CD4-positive, CD25-positive, alpha-beta regulatory T cell (primary cell): ENCODE measurements at places on chromosomes 2 and 18.

- DNase-seq = no peak
Observed at GRCh38 chr2:219542931-219543595, 546 bp downstream of the CHPF start.

- no peak for DNase-seq
Observed at GRCh38 chr2:172442072-172442895, 14.9 kb downstream of the ITGA6 start.

- DNase-seq = no peak
Observed at GRCh38 chr2:239236043-239236807, 164.6 kb downstream of the HDAC4 start.

- DNase-seq = no peak
Observed at GRCh38 chr2:20438334-20439192, 8.3 kb upstream of the RHOB start.

GRCh38 chr2:220228310-220229006 is 601.0 kb downstream of the SLC4A3 start:
- no peak for DNase-seq

GRCh38 chr2:63820969-63821368 is 20.7 kb upstream of the UGP2 start:
- no peak for DNase-seq

- no peak for DNase-seq
Observed at GRCh38 chr18:63683152-63683551, 19.6 kb upstream of the SERPINB11 start.

- no peak for DNase-seq
Observed at GRCh38 chr18:2826581-2826980, 20.2 kb upstream of the EMILIN2 start.

- DNase-seq = no peak
Observed at GRCh38 chr18:57534511-57534909, 52.0 kb downstream of the FECH start.

- DNase-seq = no peak
Observed at GRCh38 chr18:48754993-48755473, 195.7 kb downstream of the SMAD7 start.

DNA sequence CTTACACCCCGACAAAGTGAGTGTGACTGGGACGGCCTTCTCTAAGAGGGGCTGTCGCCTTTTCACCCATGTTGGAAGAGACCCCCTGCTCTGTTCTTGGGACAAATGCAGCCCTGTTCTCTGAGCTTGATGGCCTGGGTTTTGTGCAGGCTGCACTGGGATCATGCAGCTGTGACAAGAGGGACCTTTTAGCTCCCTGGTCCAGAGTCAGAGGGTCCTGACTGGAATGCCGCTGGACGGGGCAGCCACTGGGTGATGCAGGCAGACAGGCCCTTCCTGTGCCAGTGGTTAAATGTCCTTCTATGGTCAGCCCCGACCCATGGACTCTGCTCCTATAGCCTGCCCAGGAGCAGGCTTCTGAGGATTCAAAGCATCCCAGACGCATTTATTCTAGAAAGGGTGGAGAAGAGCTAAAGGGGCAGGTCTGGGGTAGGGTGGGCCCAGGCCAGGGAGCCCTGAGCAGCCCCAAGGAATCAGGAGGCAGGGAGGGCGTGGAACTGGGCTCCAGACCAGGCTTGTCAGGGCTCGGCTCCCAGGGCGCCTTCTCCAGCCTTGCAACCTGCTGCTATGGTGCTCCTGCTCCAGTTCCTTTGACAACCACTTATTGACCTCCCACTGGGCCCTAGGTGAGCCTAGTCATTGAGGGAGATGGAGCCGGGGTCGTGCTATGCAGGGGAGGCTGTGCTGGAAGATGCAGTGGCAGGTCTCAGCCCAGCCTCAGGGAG is 277.9 kb upstream of the HS6ST1 start:
- DNase-seq = no peak

DNA sequence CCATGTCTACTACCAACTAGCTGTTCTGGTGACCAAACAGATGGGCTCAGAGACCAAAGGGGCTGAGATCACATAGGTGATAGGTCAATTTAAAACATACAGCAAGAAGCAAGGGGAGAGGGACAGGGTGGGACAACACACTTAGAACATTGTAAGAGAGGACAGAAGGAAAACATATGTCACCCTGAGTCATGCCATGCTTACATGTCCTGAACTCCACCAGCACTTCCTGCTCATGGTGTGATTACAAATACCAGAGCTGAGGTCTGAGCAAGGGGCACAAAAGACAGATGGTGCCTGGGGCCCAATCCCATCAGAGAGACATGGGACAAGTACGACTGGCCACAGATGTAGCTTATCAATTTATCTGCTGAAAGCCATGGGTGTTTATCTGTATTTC is 28.7 kb upstream of the GALNT14 start:
- no peak for DNase-seq

DNA sequence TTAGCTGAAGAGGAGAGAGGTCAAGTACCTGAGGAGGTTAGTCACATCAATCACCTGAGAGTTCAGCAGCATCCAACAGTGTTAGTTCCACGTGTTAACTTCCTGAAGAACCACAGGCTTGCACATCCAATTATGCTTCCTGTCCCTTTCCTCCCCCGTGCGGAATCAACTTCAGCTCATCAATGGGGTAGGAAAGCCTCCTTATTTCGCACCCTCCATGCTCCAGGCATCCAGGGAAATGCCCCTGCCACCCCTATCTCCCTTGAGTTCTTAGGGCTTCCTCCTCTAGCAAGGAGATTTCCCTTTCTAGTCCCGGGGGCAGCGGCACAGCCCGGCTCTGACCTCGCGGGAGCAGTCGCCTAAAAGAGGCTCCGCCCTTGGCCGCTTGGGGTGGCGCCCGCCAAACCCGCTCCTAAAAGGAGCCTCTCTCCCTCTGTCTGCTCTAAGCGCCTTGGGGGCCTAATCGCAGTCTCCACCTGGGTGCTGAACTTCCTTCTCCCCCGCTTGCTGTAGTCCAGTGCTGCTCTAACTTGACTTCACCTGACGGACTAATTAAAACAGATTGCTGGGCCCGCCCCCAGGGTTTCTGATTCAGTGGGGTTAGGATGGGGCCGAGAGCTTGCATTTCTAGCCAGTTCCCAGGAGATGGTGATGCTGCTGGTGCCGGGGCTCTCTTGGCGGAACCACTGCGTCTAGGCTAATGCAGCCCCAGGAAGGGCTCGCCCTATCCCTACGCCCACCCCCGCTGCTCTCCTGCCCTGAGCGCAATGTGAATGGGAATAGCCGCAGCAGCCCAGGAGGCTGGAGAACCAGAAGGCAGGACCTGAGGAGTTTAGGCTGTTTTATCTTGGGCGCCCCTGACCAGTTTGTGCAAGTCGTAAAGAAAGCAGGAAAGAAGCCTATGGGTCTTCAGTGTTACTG is 3.4 kb upstream of the TET3 start:
- DNase-seq = no peak

DNA sequence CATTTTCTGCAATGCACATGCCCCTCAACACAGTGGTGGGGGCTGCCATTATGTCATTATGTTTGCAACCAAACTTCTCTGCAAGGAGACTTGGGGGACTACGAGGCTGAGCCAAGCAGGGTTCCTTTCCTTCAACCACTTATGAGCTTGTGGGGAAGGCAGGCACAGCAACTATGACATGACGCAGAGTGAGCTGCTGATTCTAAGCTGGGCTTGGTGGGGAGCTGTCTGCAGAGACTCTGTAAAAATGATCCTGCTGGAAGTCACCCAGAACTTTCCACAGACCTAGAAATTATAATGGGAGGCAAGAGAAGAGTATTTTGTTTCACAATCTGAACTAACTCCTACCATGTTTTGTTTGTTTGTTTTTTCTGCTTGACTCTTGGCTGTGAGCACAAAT is 55.6 kb downstream of the INPP5D start:
- no peak for DNase-seq

GRCh38 chr18:32469691-32470459 is 807 bp downstream of the GAREM1 start:
- peak; percentile 3 for DNase-seq

DNA sequence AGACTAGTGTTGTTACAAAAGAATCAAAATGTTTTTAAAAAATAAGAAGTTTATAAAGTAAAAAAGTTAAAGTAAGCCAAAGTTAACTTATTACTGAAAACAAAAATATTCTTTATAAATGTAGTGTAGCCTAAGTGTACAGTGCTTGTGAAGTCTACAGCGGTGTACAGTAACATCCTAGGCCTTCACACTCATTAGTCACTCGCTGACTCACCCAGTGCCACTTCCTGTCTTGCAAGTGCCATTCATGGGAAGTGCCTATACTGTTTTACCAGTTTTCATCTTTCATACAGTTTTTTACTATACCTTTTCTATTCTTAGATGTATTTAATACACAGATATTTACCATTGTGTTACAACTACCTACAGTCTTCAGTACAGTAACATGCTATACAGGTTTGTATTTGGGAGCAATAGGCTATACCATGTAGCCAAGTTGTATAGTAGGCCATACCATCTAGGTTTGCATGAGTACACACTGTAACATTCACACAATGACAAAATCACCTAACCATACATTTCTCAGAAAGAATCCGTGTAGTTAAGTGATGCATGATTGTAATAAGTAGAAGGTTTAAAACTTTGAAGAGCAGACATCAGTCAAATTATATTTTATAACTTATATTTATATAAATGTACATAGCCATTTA is 13.4 kb downstream of the SERPINB7 start:
- DNase-seq = no peak

DNA sequence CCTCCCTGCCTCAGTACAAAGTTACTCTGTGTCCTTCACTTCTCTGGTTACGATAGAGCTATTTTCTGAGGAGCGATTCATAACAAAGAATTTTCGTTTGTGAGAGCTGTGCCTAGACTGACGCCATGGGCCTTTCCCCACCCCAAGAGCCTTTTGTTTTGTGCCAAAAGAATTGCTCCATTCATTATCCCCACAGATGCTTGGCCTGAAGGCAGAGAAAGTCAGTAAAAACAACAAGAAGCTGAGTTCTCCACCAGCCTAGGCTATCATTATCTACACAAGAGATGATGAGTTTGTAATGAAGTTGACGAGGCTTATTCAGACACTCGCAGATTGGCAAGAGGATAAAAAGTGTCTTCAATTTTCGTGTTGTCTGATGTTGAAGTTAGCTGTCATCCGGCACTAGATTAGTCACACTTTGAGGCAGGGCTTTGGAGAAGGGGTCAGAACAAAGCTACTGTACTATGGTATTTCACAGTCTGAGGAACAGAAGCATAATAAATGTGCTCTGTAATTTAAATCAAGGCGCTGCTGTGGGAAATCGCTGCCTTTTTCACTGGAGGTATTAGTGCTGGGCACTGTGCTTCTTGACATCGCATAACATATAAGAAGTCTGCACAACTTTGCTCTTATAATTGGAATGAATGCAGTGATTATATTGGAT is 278.4 kb upstream of the FIGN start:
- DNase-seq = no peak

DNA sequence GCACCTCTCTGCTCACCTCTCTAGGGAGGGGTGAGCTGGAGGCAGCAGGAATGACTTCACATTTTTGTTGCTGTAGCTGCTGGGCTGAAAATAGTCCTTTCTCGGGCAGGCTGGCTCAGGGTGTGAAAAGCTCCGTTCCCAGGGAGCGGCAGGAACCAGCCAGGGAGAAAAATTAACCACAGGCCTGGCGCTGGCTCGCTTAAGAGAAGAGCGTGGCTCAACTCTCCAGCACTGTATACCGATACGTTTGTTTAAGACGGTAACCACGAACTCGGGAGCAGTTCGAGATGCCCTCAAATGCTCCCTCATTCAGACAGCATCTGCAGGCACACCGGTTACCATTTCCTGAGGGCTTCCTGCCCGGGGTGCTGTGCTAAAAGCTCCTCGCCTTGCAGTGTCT is 129.6 kb downstream of the CELF4 start:
- no peak for DNase-seq

- no peak for DNase-seq
Observed at GRCh38 chr2:70738159-70738558, 29.8 kb downstream of the ADD2 start.

GRCh38 chr18:34697233-34697632 is 12.9 kb upstream of the DTNA start:
- DNase-seq = no peak

DNA sequence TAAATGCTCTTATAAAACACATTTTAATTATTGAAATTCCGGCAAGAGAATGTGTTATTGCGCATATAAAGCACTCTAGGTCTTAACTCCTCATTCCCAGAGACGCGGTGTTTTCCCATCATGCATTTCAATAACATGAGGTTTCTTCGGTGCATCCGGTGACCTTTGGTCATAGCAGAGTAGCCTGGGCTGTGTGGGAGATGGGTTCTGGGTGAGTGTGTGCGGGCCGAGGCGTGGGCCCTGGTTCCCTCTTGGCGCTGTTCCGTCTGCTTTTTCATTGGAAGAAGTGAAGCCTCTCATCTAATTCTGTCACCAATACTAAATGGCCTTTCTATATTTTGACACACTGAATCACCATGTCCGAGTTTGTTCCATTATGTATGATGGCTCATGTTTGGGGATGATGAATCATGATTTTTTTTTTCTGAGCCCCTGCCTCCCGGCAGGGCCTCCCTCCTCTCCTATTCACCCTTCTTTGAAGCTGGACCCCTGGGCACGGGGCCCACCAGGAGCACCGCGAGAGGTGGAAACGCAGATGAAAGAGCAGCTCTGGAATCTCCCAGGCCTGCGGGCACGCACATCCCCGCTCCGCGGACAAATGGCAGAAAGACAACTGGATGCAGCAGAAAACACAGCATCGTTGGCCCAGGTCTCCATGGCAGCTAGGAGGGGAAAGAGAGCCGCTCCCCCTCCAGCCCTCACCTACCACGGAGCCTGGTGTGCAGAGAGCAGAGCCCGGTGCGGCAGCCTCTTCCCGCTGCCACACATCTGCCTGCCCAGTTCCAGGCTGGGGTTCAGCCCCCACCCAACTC is 85.8 kb upstream of the HPCAL1 start:
- no peak for DNase-seq

GRCh38 chr2:200637901-200638300 is 52.1 kb downstream of the AOX1 start:
- no peak for DNase-seq

DNA sequence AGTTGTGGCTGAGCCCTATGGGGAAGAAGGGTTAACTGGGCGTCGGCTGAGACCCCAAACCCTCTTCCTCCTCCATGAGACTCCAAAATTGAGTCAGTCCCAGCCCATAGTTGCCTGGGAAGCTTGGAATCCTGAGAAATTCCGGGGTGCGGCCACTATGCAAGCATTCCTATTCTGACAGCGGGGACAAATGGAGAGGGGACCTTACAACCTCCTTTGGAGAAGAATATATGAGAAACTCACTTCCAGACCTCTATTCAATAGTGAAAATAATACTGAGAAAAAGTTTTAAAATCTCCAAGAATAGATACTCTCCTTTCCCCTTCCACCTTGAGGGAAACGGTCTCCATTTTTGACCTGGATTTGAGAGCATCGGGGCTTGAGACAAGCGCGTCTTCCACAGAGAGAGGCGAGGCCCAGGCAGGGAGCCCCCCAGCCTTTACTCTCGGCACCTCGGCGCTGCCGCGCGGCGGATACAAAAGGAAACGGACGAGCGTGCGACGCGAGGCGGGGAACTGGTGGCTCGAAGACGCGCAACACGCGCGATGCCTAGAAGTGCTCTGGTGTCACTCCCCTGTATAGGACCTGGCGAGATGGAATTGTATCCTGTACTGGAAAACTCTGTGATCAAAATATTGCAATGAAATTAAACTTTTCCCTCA is 11.1 kb downstream of the NR4A2 start:
- DNase-seq = peak; percentile 44

- DNase-seq = no peak
Observed at GRCh38 chr2:42446503-42447271, 47.1 kb downstream of the KCNG3 start.

- no peak for DNase-seq
Observed at GRCh38 chr2:26668856-26669750, 23.4 kb upstream of the KCNK3 start.

GRCh38 chr2:28544405-28544921 is 48.6 kb downstream of the PLB1 start:
- peak; percentile 10 for DNase-seq
